ENCODE measurements at places on chromosomes 1 and 21.

DNA sequence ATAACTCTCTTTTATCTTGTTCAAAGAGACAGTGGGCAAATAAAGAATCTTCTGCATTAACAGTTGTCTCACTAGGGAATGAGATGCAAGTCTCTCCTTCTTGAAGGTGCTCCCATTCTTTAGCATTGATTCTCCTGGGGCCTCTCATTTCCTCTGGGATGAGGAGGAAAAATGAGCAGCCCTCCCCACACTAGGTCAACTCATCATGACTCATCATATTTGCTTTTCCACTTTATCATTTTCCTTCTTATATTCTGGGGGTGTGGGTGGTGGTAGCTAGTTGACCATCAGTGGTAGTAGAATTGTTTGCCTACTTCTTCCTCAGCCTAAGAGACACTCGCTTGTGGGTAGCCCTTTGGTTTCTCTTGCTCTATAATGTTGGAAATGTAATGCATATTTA lies 182.0 kb upstream of the C1orf87 start:
- no peak for DNase-seq

- no peak for DNase-seq
These were observed at the start of gene FNDC7 for GRCh38 chr1:108712606-108713150. Gene FNDC7 (plus strand): TSS chr1:108712908. CDS start chr1:108712934, 26 bp downstream.

DNA sequence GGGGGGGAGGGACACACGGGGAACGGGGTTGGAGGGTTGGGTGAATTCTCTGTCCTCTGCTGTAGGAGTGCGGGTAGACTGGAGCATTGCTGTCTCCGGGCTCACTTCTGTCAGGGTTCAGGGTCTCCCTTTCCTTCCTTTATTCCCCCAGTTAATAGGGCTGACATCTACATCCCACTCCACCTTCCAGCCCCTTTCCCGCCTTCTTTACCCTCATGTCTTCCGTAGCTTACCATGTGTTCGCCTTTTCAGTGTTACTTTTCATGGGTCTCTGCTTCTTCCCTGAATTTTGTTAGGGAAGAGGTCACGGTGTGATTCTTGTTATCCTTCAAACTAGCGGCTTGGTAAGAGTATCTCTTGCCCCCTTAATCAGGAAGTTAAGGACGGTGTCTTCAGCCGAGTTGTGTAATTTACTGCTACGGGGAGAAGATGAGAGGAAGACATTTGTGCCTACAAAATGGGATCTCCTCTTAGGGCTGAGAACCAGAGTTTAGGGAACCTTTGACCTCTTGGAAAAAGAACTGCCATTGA lies 917 bp downstream of the RAP1A start:
- no peak for DNase-seq

GRCh38 chr1:217747156-217747769 lies 116.1 kb downstream of the SPATA17 start:
- DNase-seq: peak; percentile 10

- DNase-seq: no peak
These were observed 12.3 kb upstream of the RASSF5 start for GRCh38 chr1:206495011-206495461.

DNA sequence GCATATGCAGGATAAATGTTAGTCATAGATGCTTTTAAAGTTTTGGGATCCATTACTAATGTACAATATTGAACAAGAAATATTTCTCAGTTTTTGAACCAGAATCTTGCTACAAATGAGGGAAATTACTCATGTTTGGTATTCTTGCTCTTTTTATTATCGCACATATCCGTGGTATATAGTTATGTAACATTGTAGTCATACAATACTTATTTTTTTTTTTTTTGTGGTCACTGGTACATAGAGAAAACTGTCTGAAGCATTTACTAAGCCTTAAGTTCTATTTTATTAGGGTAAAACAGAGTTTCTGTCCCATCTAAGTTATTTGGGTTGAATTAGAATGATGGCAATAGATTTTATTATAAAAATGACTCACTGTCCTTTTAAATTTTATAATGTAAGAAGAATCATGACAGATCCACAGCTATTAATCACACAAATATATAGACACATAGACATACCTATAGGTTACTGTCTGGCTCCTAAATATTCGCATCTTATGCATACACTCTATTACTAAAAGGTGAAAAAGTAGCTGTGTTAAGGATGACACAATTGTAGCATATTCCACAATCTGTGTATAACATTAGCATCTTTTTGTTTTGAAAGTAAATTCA lies 18.0 kb upstream of the PRKAA2 start:
- DNase-seq: no peak
